ENCODE measurements at places on chromosomes 5 and 9. TPM values are rescaled to one million over a fixed set of nuclear protein-coding genes. Genes with fewer than 3 reads are reported as not detected.

The SLC23A1 gene
- total RNA-seq: not detected

The INSL4 gene
- not detected for total RNA-seq

The PDCD1LG2 gene
- total RNA-seq: 0.37 TPM

The PCDHGA12 gene
- 3.5 TPM for total RNA-seq

The PPWD1 gene
- total RNA-seq: 35.4 TPM

The SLIT3 gene
- not detected for total RNA-seq

The LRRC19 gene
- not detected for total RNA-seq

The TMOD1 gene
- total RNA-seq: 0.09 TPM

The SETX gene
- total RNA-seq: 41.4 TPM

The TXNDC8 gene
- not detected for total RNA-seq

The LCP2 gene
- not detected for total RNA-seq

The PRKAA1 gene
- total RNA-seq: 114 TPM

The ECSCR gene
- total RNA-seq: 1.1 TPM

The RLN1 gene
- not detected for total RNA-seq

The TAF11L2 gene
- total RNA-seq: not detected

The TNFSF8 gene
- total RNA-seq: not detected

The RBM27 gene
- 33.3 TPM for total RNA-seq

The SMU1 gene
- total RNA-seq: 31.2 TPM

The GFM2 gene
- 36.0 TPM for total RNA-seq

The ECPAS gene
- 116 TPM for total RNA-seq

The RFK gene
- total RNA-seq: 22.1 TPM

The ITK gene
- total RNA-seq: not detected

The MUSK gene
- total RNA-seq: not detected

The FGF10 gene
- not detected for total RNA-seq

The NUTM2F gene
- not detected for total RNA-seq

The RAPGEF1 gene
- total RNA-seq: 61.5 TPM
